ENCODE measurements at places on chromosomes 6 and 20. TPM values are rescaled to one million over a fixed set of nuclear protein-coding genes. Genes with fewer than 3 reads are reported as not detected.

The CFB gene
- 0.37 TPM for polyA plus RNA-seq

- no peaks in the 10 kb centered on the region for H3K27me3 ChIP-seq
- H3K36me3 ChIP-seq, result no peaks in the 10 kb centered on the region
- H3K27ac ChIP-seq, result no peak overlapping the region
Measured at GRCh38 chr6:12528581-12529363, 187.8 kb upstream of the PHACTR1 start.

- H3K27me3 ChIP-seq, result no peaks in the 10 kb centered on the region
- DNase-seq, result no peak
- H3K36me3 ChIP-seq, result no peaks in the 10 kb centered on the region
- H3K27ac ChIP-seq, result no peak overlapping the region
- H3K4me3 ChIP-seq, result no peak overlapping the region
- no peaks in the 10 kb centered on the region for H3K4me1 ChIP-seq
Measured at GRCh38 chr6:1001655-1002349, 308.9 kb upstream of the EXOC2 start.

DNA sequence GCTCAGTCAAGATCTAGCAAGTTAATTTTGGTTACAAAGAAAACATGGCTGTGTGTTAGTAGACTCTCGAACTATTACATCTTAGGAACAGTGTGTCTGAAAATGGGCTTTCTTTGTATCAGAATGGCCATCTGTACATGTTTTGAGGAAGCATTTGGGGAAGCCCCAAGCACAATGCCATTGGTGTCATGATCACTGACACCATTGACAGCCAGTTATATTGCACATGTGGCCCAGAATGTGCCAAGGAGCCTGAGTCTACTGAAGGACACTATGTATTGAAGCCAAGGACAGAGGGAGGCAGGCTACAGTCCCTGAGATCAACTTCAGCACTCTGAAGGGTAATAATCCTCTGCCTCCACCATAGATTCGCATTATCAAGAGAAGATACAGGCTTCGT, 12.6 kb upstream of the FAM50B start:
- no peak for DNase-seq
- no peak overlapping the region for H3K27ac ChIP-seq
- H3K4me3 ChIP-seq, result no peak overlapping the region
- peaks cover 11% of the 10 kb centered on the region for H3K4me1 ChIP-seq
- H3K36me3 ChIP-seq, result no peaks in the 10 kb centered on the region

DNA sequence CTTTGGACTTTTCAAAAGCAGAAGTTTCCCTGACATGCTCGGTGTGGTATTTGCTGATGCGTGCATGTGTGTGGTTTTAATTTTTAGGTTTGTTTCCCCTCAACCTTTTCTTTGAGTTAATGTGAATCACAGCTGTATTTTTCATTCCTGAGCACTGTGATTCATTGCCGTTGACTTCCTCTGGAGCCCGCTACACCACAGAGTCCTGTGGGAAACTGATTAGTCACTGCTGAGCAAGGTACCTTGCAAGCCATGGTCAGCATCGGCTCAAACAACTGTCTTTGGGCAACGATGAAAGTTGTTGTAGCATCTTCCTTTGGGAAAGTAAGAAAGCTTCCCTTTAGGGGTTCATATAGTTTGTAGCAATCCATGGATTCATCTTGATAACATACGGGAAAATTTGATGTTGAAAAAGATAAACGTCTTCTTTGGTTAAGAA, 57.5 kb downstream of the RIN2 start:
- no peak overlapping the region for H3K27ac ChIP-seq
- peak; percentile 74 for DNase-seq
- peaks cover 11% of the 10 kb centered on the region for H3K4me1 ChIP-seq
- H3K4me3 ChIP-seq, result no peak overlapping the region
- no peaks in the 10 kb centered on the region for H3K36me3 ChIP-seq

The TNXB gene
- polyA plus RNA-seq, result not detected

DNA sequence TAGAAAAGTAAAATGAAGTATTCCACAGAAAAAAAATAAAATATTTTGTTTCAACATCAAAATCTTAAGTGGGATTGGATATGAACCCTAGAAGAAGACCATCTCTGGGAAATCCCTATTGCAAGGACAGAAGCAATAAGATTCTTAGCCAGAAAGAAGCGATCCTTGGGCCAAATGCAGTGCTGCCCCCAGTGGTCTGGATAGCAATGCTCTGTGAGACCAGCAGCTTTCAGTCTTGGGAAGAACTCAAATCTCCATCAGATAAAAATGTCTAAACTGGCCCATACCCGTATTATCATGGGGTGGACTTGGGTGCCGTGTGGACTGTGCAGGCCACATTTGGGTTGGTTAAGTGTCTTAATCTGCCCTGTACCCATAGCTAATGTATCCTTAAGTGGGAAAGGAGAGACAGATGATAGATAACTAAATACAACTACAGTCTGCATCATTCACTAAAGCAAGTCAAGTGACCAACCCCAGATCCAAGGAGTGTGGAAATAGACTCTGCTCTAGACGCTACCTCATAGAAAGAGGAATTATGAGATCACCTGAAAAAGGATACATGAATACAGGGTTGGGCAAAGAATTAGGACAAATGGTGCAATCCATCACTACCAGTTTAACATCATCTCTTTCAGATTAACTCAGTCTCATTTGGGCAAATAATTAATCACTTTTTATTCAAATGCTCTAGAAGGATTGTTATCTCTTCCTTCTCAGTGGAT, 38.9 kb upstream of the SNAP25 start:
- H3K4me3 ChIP-seq, result no peak overlapping the region
- no peaks in the 10 kb centered on the region for H3K4me1 ChIP-seq
- H3K27ac ChIP-seq, result no peak overlapping the region
- no peaks in the 10 kb centered on the region for H3K36me3 ChIP-seq
- H3K27me3 ChIP-seq, result no peaks in the 10 kb centered on the region

The STX16 gene
- 27.4 TPM for polyA plus RNA-seq

DNA sequence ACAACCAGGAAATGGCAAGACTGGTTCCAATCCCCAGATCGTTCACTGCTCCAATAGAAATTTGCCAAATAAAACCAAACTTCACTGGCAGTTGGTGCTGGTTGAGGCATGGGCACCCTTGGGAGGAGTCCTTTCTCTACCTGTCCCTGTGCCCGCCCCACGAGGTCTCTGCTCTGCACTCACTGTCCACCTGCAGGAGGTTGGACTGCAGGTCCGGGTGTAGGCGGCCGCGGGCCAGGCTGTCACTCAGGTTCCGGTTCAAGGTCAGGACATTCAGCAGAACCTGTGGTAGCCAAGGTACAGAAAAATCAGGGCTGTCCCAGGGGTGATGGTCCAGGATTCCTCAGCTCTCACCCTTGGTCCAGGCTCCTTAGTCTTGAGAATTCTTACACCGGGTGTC, 22.9 kb downstream of the GGT7 start:
- no peaks in the 10 kb centered on the region for H3K27me3 ChIP-seq
- no peak for DNase-seq
- H3K4me1 ChIP-seq, result no peaks in the 10 kb centered on the region
- H3K36me3 ChIP-seq, result peaks cover 3% of the 10 kb centered on the region
- H3K4me3 ChIP-seq, result no peak overlapping the region

The RPS6KA2 gene
- polyA plus RNA-seq, result 3.1 TPM

- H3K36me3 ChIP-seq, result no peaks in the 10 kb centered on the region
- H3K4me3 ChIP-seq, result no peak overlapping the region
- DNase-seq, result no peak
- H3K27me3 ChIP-seq, result no peaks in the 10 kb centered on the region
Measured at GRCh38 chr6:111996144-111996865, 57.6 kb upstream of the CCN6 start.

Measured in CD14-positive monocyte (primary cell).